ENCODE measurements at places on chromosomes 2 and 18.

DNA sequence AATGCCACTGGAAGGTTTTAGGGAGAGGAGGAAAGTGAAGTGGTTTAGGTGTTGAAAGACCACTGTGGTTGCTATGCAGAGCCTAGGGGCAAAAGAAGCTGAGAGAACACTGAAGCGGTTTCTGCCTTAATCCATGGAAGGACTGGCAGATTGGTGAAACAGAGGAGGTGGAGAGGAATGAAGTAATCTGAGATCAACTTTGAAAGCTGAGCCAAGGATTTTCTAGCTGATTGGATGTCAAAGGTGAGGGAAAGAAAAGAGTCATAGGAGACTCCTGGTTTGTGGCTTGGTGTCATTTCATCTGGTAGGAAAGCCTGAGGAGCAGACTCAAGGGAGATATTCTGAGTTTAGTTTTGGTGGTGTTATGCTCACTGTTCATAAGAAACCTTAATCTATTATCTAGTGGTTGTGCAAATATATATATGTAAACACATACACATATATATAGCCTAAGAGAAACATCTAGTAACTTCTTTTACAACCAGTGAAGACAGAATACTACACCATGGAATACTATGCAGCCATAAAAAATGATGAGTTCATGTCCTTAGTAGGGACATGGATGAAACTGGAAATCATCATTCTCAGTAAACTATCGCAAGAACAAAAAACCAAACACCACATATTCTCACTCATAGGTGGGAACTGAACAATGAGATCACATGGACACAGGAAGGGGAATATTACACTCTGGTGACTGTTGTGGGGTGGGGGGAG, 134.1 kb upstream of the CREB1 start:
- DNase-seq, result no peak

GRCh38 chr2:237161189-237161588, 75.5 kb downstream of the COPS8 start:
- no peak for DNase-seq

- no peak for DNase-seq
Measured at GRCh38 chr2:240107477-240107796, 28.7 kb downstream of the COPS9 start.

DNA sequence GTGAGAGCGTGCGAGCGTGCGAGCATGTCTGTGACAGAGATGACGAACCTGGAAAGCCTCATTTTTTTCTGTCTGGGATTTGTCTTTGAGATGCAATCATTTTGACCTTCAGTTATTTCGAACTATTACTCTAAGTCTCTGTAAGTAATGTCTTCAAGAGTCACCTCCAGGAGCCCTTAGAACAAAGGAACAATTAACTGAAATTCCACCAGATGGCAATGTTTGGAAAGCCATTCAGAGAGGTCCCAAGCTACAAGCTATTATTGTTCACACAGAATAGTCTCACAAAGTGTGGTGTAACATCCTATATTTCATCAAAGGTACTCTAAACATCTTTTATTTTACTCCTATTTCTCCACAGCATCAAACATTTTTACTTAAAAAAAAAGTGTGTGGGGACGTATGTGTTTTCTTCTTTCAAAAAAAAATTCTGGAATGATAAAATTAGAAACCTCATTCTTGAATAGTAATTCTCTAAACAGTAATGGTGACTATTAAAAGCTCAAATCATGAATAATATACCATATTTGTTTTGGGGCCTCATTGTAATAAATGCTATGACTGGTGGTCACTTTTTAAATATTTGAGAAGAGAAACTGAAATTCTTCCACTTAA, 35.1 kb upstream of the MAPRE2 start:
- DNase-seq, result no peak

DNA sequence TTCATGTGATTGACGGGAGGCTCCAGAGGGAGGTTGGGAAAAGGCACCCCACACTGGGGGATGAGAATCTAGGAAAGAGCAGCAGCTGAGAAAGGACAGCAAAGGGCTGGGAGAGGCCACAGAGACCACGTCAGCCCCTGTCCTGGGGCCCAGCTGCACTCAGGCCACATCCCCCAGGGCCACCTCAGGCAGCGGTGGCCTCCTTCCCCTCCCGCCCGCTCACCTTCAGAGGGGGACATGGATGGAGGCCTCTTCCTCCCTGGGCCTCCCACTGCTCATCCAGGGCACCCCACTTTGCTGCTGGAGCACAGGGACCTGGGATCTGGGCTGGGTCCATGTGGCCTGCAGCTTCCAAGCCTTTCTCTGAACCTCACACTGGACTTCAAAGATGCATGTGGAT, 199.8 kb upstream of the HDAC4 start:
- no peak for DNase-seq

DNA sequence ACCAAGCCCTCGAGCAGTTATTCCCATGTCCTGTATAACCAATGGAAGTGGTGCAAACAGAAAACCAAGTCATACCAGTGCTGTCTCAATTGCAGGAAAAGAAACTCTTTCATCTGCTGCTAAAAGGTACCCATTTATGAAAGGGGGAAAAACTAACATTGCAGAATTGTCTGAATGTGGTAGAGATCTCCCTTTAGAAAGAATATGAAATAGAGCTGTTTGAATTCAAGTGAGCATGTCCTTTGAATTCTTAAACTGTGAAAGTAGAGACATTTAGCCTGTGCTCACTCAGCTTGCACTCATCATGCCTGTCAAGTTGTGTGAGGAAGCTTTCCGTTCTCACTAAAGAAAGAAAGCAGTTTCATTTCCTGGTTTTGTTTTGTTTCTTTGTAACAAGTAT, 87.4 kb downstream of the EML4 start:
- DNase-seq, result no peak

DNA sequence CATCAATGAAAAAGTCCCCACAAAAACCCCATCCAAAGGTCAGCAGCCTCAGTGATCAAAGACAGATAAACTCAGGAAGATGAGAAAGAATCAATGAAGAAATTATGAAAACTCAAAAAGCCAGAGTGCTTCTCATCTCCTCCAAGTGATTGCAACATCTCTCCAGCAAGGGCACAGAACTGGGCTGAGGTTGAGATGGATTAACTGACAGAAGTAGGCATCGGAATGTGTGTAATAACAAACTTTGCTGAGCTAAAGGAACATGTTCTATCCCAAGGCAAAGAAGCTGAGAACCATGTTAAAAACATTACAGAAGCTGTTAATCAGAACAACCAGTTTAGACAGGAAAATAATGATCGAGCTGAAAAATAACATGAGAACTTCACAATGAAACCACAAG, 442.8 kb upstream of the SYT4 start:
- no peak for DNase-seq

- DNase-seq, result no peak
Measured at GRCh38 chr2:195652911-195653310, 4.1 kb upstream of the SLC39A10 start.

GRCh38 chr18:9779630-9780029, 71.5 kb downstream of the RAB31 start:
- no peak for DNase-seq

DNA sequence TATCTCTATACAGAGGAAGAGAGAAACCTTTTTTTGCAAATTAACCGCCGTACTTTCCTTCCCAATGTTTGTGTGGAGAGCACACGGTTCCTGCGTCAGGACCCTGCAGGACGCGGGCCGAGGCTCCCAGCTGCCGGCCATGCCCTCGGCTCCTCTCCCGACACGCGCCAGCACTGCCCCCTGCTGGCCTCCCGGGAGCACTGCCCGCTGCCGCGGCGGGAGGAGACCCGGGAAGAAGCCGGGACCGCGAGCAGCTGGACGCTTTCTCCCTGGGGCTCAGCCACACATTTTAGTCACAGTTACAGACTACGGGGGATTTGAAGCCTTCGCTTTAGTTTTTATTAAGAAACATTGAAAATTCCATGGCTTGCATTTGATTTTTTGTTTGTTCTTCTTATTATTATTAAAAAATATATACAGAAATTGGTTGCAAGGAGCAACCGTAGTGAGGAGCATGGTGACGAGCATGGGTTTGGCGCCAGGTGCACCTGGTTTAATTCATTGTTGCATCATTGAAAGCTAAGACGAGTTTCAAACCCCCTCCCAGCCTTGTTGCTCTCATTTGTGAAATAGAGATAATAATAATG, 401.2 kb downstream of the GALR1 start:
- DNase-seq, result peak; percentile 76

GRCh38 chr2:174841936-174842335, 77.7 kb upstream of the CHRNA1 start:
- no peak for DNase-seq

- no peak for DNase-seq
Measured at GRCh38 chr2:52113338-52113737, 1081.4 kb upstream of the NRXN1 start.

DNA sequence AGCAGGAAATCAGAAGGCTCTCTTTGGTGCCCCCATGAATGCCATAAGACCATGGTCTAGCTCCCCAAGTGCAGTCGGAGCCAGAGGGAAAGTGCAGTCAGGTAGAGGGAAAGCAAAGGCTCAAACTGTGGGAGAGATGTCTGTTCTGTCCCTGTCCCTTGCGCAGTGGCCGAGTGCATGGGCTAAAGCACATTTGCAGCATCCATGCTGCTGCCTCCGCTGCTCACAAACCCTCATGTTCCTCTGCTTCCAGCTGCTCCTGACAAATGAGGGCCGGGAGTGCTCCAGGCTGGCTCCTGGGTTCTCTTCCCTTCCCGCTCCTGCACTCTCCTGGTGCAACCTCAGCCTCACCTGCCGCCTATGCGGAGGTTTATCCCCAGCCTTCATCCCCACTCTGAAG, 34.2 kb downstream of the SCTR start:
- no peak for DNase-seq

Data from activated CD4-positive, alpha-beta T cell treated with anti-CD3 and anti-CD28 coated beads for 48 hours (primary cell).